MG63 (cell line): ENCODE measurements at places on chromosomes 12 and 14. TPM values are rescaled to one million over a fixed set of nuclear protein-coding genes. Genes with fewer than 3 reads are reported as not detected.

GRCh38 chr14:51458563-51458955, 193.2 kb upstream of the FRMD6 start:
- peak; percentile 67 for DNase-seq

GRCh38 chr12:26828280-26829073, 4.5 kb downstream of the ITPR2 start:
- no peak for DNase-seq

The TGFB3 gene
- 0.56 and 7.4 TPM in 2 replicates for total RNA-seq

- no peak for DNase-seq
Observed at GRCh38 chr14:92633274-92633616, 115.2 kb downstream of the LGMN start.
